ENCODE measurements at places on chromosomes 2 and 18.
A peak's percentile ranks its signal among the peaks of the same experiment; 100 is the strongest.

- no peak for DNase-seq
Measured at GRCh38 chr18:37246779-37247340, 318.7 kb downstream of the CELF4 start.

GRCh38 chr18:44679056-44679913 lies 1.4 kb upstream of the SETBP1 start:
- DNase-seq = peak; percentile 42

- DNase-seq = no peak
Measured at GRCh38 chr18:46344416-46345180, 240.4 kb downstream of the HAUS1 start.

GRCh38 chr2:95390272-95390880 lies 12.1 kb upstream of the FAHD2A start:
- DNase-seq = no peak

DNA sequence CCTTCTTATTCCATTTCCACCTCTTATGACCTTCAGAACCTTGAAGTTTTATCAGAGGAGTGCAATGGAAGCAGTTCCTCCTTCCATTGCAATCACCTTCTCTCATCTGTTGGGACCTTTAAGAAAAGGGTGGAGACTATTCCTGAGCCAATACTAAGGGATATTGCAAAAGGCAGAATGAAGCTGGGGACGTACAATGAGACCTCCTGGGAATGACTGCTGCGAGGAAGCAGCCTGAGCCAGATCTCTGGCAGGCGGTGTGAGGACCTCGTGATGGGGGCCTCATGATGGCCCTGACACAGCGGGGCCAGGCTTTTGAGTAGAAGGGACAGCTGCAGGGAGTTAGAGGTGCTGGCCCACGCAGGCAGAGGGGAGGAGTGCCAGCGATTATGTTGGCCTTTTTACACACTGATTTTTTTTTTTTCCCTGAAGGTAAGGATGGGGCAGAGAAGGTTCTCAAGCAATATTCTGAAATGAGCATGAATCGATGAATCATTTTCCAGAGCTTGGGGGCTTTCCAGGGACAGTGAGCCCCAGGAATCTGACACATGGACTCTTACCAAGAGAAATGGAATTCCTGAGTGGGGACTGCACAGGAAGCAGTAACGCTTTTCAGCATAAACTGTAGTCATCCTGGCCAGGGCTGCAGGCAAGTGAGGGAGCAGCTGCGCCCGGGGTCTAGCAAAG lies 40.0 kb upstream of the LAPTM4A start:
- DNase-seq = peak; percentile 93

- DNase-seq = no peak
Measured at GRCh38 chr2:30302566-30302965, 71.2 kb downstream of the LBH start.

DNA sequence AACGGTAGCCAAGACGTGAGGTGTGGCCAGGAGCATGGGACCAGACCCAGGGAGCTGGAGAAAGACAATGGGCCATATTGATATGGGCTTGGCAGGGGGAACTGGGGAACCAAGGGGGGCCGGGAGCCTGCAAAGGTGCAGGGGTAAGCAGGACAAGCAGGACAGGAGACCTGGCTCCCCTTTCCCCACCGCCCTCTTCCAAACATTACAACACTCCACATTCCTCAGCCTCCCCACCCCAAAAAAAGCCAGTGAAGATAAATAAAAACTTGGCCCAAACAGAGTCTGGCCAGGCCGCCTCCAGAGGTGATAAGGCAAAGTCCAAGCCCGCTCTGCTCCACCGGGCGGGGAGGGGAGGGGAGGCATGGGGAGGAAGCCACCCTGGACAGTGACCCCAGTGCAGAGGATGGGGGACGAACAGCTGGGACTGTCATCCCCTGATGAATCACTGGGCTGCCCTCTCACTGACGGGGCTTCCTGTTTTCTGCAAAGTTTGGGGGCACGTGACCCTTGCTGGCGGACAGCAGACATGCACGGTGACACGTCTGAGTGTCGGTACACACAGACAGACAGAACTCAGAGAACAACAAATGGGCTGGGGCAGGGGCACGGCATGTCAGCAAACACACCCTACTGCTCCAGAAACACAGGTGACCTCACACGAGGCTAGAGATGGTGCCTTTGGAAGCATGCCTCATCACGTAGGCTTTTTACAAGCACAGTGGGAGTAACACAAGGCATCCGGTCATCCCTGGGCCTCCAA lies 100.2 kb downstream of the TNS1 start:
- peak; percentile 64 for DNase-seq

DNA sequence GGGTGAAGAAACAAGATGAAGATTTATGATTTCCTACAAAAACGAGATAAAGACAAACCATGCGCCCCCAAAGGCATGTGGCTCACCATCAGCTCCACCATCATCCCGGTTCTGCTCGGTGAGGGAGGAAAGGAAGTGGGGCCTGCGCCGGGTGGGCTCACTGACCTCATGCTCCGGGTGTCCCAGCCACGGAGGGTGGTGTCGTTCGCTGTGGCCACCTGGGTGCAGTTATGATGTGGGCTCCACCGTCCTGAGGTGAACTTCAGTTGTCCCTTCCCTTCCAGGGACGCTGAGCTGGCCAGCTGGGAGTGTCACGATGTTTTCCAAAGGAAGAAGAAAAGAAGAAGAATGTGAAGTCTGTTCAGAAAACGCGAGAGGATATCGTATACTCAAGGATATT lies 180.9 kb downstream of the EIPR1 start:
- DNase-seq = no peak

GRCh38 chr2:223475901-223476300 lies 126.3 kb downstream of the SCG2 start:
- no peak for DNase-seq

DNA sequence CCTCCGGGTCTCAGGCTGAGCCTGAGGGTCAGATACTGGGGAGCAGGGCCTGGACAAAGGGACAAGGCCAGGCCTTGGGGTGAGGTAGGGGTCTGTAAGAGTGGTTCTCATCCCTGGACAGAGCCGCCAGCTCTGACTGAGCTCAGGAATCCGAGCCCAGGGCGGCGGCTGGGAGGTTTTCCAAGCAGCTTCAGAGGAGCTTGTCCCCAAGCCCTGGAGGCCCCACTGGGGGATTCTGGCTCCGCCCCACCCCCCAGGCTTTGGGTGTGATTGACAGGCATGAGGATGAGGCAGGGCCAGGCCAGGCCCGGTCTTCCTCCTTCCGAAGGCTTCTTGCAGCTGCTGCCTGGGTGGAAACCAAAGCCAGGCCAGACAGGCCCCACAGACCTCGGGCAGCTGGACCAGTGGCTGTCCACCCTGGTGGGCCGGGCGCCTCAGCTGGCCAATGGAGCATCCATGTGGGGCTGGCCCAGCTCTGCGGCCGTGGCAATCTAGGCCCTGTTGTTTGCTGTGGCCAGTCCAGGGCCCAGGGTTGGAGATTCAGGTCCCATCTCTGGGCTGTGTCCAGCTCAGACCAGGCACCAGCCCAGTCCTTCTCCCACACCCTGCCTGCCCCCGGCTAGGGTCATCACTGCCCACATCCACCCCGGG lies 23.1 kb upstream of the GPC1 start:
- no peak for DNase-seq

DNA sequence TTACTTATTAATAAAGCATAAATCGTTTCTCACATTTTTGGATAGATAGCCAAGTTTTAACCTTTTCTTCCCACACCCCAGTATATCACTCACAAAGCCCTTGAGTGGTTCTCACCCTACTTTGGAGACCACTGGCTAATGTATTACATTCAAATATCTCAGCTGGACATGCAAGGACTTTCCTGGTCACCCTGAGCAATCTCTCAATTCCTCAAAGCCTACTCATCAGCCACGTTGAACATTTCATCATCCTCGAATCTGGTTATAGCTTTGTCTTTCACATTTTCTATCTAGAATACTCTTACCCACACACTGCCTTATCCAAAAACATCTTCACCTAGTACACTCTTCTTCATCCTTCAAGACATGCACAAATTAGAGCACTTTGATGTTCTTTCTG lies 71.1 kb upstream of the MAPRE2 start:
- DNase-seq = peak; percentile 82

DNA sequence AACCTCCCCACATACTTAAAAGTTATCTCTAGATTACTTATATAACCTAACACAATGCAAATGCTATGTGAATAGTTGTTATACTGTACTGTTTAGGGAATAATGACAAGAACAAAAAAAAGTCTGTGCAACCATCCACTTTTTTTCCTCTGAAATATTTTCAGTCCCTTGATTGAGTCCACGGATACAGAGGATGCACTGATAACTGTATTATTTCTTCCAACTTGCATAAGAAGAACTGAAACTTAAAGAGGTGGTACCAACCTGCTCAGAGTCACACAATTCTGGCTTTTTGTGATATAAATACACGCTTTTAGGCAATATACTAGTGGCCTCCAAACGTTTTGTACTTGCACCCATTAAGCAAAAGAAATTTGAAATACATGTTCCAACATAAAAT lies 1.4 kb downstream of the SMC6 start:
- no peak for DNase-seq

- no peak for DNase-seq
Measured at GRCh38 chr2:52686935-52687334, 1080.7 kb upstream of the CHAC2 start.

- no peak for DNase-seq
Measured at GRCh38 chr2:73855526-73855925, 26.8 kb downstream of the STAMBP start.

DNA sequence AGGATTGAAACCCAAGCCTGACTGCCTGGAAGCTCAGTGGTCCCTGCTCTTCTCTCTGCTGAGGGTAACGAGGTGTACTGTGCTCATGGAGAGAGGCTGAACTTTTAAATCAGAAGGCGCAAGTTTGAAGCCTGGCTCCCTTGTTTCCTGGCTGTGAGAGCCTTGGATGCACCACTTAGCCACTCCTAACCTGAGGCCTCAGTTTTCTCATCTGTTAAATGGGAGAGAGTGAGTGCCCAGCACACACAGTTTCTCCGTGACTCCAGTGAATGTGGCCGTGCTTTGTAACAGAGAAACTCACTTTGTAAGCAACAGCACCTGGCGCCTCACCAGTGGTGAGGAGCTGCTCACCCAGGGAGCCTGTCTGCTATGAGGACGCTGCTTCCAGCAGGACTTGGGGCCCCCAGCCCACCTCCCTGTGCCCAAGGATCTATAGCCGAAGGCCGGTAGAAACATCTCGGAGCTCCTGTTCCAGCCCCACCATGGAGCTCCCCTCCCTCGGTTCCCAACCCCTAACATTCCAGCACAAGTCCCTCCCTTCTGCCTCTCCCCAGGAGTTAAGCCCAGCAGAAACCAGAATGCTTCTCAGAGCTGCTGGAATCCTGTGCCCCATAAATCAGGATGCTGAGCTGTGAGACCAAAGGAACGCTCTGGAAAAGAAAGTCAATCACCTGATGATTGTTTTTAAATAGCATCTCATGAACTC lies 20.3 kb upstream of the KCNK3 start:
- no peak for DNase-seq

DNA sequence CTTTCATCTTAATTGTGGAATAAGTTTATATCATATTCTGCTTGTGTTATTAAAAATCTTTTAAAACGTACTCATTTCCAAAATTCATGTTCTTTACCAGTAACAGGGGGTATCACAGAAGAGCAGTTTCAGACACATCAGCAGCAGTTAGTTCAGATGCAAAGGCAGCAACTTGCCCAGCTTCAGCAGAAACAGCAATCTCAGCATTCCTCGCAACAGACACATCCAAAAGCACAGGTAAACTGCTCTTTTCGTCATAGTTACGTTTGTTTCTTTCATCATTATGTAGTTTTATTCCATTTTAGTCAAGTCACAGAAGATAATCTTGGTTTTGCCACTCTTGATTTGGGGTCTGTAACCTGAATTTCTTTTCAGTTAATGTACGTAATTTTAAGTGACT lies 93.5 kb upstream of the KIF5C start:
- no peak for DNase-seq

DNA sequence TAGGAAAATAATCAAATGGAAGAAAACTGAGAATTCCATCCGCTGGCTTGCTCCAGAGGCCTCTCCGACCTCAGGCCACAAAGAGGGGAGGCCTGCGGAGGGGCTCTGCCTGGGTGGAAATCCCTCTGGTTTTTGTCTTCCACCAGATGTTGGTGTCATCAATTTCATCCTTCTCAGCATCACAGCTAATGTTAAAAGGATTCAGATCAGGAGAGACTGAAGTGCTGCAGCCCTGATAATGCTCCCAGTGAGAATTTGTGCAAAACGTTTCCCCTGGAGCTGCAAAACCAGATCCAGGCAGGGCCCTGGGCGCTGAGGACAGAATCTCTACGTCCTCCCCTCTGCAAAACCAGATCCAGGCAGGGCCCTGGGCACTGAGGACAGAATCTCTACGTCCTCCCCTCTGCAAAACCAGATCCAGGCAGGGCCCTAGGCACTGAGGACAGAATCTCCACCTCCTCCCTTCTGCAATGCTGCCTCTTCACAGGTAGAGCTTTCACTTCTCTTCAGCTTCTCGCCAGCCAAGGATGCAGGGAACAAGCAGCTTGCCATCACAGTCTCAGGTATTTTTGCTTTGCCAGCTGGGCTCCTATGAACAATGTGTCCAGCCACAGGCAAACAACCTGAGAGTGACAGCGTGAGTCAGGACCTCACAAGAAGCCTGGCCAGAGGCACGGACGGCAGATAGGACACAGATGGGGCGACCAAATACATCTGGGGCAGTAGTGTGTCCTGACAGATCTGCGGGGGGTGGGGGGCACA lies 81.2 kb downstream of the TMEM18 start:
- no peak for DNase-seq

DNA sequence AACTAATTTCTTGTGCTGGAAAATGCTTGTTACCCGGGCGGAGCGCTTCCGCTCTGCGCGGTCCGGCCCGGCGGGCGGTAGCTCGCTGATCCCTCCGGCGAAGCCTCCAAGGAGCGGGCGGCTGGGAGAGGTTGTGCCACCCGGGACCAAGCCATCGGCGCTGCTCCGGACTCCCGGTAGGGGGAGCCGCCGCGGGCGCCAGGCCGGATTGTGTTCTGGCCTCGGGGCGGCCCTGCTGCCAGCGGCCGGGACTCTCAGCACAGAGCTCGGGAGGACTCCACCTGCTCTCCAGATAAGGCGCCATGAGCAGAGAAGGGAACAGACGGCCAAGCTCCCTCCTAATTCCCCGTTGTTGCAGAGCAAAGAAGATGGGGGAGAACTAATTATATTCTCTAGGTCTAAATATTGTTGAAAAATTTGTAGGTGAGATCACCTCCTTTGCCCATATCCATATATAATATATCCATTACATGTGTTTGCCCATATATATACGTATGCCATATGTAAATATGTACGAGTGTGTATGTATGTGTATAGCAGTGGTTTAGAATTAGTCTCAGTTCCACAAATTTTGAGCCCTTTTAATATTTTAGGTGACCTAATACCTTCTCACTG lies 13.8 kb upstream of the SATB2 start:
- DNase-seq = peak; percentile 71

- no peak for DNase-seq
Measured at GRCh38 chr18:74803769-74804168, 206.1 kb downstream of the ZNF407 start.

Data from HCEC 1CT (cell line).